H54 (cell line): ENCODE measurements at places on chromosomes 3 and 15.

DNA sequence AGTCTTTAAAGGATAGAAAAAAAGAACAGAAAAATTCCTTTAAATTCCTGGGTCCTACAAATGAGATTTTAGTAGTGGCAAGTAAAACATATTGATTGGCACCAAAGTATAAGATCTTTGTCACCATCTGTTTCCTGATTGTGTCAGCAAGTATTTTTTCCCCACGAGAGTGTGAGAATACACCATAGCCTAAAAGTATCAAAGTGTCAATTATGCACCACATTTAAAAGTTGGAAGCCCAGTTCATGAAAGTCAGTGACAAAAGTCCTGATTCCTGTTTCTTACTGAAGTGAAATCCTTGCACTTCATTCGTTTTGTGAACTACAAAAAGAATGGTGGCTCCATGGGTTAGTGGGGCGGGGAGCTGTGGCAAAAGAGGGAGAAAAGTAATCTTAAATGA, 83.8 kb upstream of the DPH6 start:
- DNase-seq: no peak

DNA sequence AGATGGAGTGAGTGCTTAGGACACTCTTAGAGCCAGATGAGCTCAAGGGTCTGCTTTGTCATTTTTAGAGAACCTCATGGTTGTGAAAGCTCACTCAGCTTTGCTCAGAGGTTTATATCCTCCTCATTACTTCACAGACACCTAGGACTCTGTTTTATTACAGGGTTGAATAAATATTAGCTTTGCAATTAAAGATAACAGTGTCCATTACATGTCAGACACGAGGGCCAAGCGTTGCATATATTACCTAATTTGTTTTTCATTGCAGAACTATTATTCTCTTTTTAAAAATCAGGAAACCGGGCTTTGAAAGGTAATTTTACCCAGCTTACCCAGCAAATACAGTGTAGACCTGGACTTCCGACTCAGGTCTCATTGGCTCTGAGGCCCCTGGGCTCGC, 16.1 kb downstream of the MAP6D1 start:
- no peak for DNase-seq

DNA sequence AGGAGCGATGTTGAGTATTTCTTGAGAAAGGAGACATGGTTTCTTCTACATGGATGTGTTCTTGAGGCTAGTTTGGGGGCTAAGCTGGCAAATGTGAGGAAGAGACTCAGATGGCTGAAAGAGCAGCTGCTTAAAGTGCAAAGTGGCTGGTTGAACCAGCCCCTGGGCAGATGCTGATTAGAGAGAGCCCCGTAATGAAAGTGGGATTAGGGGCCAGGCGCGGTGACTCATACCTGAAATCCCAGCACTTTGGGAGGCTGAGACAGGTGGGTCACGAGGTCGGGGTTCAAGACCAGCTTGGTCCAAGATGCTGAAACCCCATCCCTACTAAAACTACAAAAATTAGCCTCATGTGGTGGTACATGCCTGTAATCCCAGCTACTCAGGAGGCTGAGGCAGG, 75.0 kb upstream of the GCNT3 start:
- no peak for DNase-seq

DNA sequence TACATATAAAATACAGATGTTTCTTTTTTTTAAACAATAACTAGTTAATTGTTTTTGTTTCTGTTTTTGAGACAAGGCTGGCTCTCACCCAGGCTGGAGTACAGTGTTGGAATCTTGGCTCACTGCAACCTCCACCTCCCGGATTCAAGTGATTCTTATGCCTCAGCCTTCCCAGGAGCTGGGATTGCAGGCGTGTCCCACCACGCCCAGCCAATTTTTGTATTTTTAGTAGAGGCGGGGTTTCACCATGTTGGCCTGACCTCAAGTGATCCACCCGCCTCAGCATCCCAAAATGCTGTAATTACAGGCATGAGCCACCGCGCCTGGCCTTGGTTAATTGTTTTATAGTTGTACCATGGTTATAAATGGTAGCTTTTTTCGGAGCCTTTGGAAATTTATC, 72.3 kb downstream of the PIAS1 start:
- DNase-seq: no peak

DNA sequence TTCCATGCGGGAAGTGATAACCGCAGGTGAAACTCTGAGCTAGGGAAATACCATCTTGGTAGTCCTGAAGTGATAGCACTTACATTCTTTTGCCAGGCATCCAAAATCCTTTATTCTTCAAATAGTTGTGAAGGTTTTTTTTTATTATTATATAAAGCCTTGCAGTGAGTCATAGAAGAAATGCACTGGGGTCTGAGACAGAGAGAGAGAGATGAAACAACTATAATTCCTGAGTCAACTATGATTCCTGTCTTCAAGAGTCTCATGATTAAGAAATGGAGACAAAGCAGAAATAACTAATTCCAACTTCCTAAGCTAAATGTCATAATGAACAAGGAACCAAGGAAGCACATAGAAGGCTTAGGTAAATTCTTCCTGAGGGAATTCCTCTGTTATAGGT, 495.6 kb downstream of the LPP start:
- DNase-seq: no peak

- DNase-seq: peak; percentile 67
Measured at GRCh38 chr15:74620636-74621545, 5.3 kb downstream of the CLK3 start.

- DNase-seq: no peak
Measured at GRCh38 chr3:46982546-46982945, 3.1 kb downstream of the NBEAL2 start.

GRCh38 chr15:48177383-48177765, 721 bp downstream of the MYEF2 start:
- DNase-seq: peak; percentile 12

GRCh38 chr3:123342631-123343080, 106.2 kb downstream of the ADCY5 start:
- no peak for DNase-seq

- DNase-seq: no peak
Measured at GRCh38 chr15:25838191-25838870, 24.8 kb downstream of the ATP10A start.

GRCh38 chr3:67077656-67078055, 79.5 kb downstream of the KBTBD8 start:
- no peak for DNase-seq

DNA sequence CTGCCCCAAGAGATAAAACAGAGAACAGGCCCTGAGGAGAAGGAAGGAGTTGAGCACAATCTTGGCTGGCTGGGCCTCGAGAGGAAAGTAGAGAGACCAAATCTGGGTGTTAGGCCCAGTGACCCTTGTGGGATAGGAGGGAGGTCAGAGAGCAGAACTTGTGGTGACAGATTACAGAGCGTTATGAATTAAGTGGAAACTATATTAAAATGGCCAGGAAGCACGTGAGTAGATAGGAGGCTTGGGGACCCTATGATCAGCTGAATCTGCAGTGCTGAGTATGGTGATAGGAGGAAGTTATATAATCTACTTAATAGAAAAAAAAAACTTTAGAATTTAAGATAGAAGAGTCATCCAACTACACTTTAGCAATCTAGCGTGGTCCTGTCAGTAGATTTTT, 30.0 kb downstream of the ST6GAL1 start:
- no peak for DNase-seq

DNA sequence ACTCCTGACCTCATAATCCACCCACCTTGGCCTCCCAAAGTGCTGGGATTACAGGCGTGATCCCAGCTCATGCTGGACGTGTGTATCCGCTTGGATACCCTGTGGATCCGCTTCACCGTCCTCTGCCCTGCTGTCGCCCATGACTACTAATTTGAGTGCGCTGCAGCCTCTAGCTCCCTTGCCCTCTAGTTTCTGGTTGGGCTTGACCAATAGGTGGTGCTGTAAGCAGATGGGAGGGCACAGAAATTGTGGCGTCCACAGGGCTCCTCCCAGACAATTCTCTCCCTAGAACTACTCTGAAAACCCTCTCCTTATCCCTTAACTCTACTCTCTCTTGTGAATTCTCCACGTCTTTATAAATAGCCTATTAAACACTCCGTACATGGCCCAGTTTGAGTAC, 36.2 kb downstream of the ZPLD1 start:
- DNase-seq: peak; percentile 1

- no peak for DNase-seq
Measured at GRCh38 chr3:193789455-193789854, 196.4 kb downstream of the OPA1 start.

- no peak for DNase-seq
Measured at GRCh38 chr3:172655388-172655787, 55.5 kb downstream of the NCEH1 start.

GRCh38 chr15:79886124-79886523, 10.7 kb downstream of the MTHFS start:
- no peak for DNase-seq

GRCh38 chr3:94616833-94617232, 554.0 kb downstream of the NSUN3 start:
- no peak for DNase-seq

GRCh38 chr15:66566963-66567531, 1.2 kb upstream of the LCTL start:
- DNase-seq: peak; percentile 40

DNA sequence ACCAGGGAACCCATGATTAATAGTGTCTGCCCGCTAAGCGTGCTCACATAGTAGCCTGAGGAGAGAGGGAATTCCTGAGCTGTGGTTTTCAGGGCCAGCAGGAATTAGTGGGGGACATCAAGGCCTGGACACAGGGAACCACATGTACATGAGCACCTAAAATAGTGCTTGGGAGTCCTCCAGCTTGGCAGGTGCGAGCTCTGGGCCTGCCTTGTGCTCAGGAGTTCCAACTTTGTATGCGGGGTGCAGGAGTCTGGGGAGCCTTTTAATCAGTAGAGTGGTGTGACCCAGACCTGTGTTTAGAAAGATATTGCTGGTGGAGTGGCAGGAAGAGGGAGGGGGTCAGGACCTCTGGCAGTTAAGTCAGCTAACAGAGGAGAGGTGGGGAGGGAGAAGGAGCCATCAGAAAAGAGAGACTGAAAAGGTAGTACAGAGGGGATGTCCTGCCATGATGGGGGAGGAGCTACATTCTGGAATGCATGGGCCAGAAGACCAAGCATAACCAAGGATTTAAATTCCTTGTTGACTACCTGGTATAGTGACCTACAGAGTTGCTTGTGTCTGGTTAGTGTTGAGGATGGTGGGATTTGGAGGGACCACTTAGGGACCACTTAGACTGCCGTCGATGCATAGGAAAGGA, 1.9 kb downstream of the DAG1 start:
- no peak for DNase-seq

DNA sequence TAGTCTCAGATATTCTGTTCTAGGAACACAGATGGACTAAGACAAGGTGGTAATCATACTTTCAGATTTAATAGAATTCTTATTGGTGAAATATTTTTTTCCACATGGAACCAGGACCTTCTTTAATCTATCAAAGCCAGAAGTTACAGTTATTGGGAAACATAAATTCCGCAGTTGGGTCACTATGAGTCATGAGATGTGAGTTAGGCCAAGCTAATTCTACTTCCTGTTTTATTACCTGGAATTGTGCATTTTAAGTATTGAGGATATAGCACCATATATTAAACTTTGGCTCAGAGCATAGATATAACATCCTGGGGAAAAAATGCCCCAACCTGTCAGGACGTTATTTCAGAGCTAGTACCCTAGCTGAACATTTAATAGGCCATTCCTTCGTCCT, 96.4 kb upstream of the P3H2 start:
- DNase-seq: no peak

DNA sequence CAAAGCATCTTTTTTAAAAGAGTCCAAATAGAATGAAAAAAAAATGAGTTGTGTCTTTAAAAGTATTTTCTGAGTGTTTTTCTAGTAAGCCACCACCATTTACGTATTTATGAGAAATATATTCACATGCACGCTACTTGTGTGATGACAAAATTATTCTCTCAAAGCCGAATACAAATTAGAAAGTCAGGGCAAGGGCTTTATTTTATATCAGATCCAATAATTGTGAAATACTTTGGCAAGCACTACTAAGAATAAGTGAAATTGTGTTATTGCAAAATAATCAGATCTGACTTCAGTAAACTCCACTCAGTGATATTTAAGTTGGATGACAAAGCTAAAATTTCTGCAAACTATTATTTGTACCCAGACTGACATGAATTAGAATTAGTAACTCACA, 589.3 kb upstream of the KCNMB2 start:
- DNase-seq: no peak

DNA sequence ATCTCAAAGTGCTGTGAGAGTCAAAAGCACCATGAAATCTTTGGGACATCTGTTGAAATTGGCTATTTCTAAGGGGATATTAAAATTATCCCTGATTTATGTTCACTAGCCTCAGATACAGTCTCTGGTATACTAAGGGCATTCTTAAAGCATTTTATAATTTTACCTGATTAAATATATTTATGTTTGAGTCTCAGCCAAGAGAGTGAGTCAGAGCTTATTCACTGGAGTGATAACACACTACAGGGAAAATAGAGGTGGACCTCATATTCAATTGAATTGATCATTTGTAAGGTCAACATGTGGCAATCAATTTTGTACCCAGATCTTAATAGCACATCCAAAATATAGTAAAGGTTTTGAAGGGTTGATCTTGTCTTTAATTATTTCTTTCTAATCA, 733.6 kb downstream of the EPHA3 start:
- DNase-seq: no peak

DNA sequence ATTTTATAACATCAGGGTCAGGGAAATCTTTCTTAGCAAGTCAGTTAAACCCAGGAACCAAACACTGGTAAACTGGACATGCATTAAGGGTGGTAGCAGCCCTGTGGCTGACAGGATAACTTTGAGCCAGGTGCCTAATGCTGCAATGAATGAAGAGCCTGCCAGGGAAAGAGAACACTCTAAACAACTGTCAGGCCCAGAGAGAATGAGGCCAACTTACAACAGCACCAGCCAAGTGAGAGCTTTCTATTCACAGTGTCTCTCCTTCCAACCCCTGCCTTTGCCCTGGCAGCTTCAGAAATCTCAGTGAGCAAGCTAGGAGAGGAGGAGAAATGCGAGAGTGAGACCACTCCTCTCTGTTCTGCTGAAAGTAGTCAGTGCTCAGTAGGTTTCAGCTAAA, 50.4 kb upstream of the ATP2C1 start:
- DNase-seq: no peak

DNA sequence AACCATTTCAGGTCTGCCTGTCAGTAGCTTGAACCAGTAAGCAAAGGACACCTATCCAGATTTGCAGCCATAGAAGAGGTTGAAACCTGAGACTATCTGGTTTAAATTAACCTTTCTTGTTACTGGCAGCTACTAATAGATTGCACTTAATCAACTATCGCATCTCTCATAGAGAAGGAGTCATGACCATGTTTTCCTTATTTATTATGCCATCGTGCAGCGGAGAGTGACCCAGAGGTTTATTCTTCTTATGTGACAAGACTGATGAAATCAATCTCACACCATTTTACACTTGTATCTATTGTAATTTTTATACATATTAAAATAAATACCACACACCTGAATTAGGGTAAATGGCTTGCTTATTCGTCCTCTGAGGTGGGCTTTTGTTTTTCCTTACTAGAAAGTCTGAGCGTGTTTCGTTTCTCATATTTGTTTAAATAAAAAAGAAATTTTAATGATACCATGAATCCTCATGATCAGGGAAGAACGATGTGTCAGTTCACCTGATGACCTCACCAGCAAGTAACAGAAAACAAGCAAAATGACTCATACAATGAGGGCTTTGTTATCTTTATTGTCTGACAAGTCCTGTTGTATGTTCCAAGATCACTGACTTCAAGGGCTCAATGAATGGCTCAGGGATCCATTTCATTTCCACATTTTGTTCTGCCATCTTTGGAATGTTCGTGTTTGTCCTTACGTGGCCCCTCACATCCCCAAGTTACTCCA, 379.5 kb upstream of the DPH6 start:
- peak; percentile 4 for DNase-seq
